ENCODE measurements at places on chromosomes 2 and 18.

DNA sequence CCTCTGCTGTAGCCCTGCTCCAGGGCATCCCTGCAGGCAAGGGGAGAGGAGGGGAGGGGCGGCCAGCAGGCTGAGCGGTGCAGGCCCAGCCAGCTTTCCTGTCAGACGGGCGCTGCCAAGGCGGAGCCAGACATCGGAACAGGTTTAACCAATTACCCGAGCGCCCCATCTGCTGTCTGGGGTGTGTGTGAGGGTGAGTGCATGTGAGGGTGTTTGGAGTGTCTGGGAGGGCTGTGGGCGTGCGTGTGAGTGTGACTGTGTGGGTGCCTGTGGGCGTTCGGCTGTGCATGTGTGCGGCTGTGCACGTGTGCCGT, 20.0 kb downstream of the EMX1 start:
- no peak for DNase-seq

DNA sequence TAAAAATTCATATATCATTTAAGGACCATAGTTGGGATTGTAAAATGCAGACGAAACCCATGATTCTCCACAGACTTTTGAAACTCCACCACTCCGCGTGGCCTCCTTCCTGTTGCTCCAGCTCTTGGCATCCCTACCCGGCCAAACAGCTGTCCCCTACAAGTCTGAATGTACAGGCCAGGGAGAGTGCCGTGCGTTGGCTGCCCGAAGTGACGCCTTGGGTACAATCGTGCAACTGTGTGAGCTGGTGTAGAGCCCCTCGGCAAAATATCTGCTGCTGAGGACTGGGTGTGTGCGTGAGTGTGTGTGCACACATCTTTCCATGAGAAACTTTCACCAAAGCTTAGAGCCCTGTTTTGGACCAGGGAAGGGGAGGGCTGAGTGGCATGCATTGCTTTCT, 43.8 kb upstream of the ZNF516 start:
- DNase-seq, result no peak

DNA sequence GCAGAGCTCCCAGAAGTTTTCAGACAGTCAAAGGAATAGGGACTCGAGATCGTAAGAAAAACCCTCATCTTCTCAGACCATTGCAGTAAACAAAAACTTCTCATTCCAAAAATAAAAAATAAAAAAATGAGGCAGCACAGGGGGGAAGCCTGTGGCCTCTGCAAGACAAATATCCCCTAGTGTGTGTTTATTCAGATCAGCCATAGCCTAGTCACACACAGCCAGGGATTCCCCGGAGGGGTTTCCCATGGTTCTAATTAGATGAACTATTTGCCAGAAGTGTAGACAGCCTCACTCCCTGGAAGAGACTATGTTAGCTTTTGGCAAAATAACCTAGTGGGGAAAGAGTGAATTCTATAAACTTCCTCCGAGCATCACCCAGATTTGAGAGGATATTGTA, 122.9 kb upstream of the KLF7 start:
- DNase-seq, result no peak

GRCh38 chr18:76564117-76564516, 69.1 kb upstream of the ZNF516 start:
- DNase-seq, result no peak

- DNase-seq, result no peak
These were observed 93.4 kb downstream of the PARD3B start for GRCh38 chr2:204638471-204639194.

- no peak for DNase-seq
These were observed 23.8 kb upstream of the YWHAQ start for GRCh38 chr2:9654452-9655100.

DNA sequence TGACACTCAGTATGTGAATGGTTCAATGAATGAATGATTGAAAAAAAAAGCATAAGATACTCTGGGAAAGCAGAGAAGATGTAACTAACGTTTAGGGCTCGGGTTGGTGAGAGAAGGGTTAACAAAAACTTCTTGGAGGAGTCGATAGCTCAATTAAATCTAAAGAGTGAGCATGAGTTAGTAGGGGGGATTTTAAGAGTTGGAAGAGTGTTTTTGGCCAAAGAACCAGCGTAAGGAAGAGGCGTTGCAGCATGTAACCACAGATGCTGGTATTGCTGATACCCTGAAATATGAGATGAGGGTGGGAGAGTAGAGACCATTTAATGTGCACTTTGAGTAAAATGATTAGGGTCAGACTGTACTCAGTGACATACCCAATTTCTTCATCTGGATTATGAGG, 14.5 kb downstream of the ARHGAP28 start:
- DNase-seq, result no peak

DNA sequence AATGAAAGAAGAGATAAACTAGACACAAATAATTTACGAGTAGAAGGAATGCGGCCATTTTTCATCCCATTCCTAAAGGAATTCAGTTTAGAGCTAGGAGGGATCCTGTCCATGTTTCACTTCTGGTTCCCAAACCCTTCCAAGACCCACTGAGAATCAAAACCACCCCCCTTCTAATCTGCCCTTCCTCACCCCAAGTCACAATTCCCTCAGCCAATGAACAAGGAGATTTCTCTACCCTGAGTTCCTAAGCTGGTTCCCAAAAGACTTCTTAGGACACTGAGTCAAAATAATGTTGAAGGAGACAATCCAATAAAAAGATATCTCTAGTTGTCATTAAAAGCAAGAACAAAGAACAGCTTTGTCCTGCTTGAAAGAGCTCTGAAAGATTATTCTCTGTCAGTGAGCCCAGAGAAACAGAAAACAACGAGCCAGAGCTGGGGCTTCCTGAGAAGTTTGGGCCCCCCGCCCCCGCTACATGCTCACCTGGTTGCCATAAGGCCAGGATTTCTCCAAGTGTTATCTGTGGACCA, 45.7 kb downstream of the STK39 start:
- DNase-seq, result no peak

DNA sequence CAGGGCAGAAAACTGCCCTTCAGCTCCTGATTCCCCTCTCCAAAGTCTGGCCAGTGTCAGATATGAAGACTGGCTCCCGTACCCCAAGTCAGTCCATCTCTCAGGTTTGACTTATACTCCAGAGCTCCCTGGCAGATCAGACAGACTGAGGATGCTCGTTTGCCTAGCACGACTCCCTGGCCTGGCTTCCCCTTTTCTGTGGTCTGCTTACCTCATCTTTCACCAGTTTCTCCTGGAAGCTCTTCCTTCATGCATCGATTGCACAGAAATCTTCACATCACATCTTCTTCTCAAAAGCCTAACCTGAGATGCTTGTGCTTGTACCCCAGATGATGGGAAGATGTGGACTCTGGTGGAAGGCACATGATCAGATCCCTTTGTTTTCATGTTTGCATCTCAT, 387.9 kb upstream of the POU3F3 start:
- DNase-seq, result no peak

- DNase-seq, result no peak
These were observed 92.1 kb downstream of the SLC8A1 start for GRCh38 chr2:40359811-40360210.

GRCh38 chr2:143574069-143574468, 444.9 kb downstream of the ARHGAP15 start:
- DNase-seq, result no peak

- DNase-seq, result no peak
These were observed 105.6 kb upstream of the SALL3 start for GRCh38 chr18:78873926-78874500.

- DNase-seq, result no peak
These were observed 487.5 kb downstream of the SUCLG1 start for GRCh38 chr2:83971547-83971946.

GRCh38 chr2:1588978-1589621, 155.2 kb downstream of the PXDN start:
- DNase-seq, result no peak

- DNase-seq, result no peak
These were observed 167.0 kb downstream of the BCL11A start for GRCh38 chr2:60386436-60386835.

GRCh38 chr2:28357948-28358667, 34.5 kb upstream of the FOSL2 start:
- no peak for DNase-seq

DNA sequence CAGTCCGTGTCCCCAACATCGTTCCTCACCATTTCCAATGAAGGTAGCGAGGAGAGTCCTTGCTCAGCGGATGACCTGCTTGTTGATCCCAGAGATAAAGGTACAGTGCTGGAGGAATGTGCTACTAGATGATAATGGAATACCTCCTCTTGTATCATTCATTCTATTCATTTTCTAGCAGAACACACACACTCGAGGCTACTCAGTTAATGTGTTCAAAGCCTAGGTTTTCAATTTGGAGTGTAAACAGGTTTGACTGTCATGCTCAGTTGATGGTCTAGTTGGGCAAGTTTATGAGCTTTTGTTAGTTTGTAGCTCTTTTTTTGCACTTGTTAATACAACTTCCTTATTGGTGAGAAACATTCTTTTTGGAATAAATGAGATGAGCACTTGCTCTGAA, 114.2 kb downstream of the ICA1L start:
- no peak for DNase-seq

GRCh38 chr2:104854498-104855220, 744 bp downstream of the POU3F3 start:
- no peak for DNase-seq

DNA sequence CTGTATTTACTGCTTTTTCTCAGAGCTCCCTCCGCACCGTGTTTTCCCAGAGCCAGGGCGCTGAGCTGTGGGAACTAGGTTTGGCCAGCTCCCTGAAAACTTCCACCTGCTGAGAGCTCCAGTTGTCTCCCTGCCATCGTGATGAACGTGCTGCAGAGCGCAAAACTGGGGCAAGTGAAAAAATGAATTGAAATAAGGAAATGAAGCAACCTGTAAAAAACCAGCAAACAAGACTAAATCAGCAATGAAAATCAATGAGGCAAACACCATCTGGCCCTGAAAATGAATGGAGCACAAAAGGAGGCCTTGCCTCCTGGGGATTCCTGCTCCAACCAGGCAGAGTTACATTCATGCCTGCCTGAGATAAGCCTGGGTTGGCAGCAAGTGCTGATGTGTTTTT, 129.9 kb downstream of the MARCHF4 start:
- DNase-seq, result no peak

DNA sequence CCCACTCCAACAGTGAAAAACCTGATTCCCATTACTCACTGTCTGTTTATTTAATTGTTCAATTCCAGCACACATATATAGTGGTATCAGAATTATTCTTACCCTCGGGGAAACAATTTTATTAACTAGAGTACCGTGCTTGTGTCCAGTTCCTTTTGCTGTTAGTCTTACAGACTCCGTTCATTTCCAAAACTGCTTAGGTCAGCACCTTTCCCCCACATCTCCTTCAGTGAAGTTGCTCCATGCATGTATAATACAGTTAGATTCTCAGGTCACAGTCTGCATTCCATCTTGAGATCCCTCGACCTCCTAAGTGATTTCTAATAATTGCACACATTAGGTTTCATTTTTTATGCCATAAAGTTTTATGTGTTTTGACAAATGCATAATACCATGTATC, 56.3 kb upstream of the ZNF521 start:
- no peak for DNase-seq

DNA sequence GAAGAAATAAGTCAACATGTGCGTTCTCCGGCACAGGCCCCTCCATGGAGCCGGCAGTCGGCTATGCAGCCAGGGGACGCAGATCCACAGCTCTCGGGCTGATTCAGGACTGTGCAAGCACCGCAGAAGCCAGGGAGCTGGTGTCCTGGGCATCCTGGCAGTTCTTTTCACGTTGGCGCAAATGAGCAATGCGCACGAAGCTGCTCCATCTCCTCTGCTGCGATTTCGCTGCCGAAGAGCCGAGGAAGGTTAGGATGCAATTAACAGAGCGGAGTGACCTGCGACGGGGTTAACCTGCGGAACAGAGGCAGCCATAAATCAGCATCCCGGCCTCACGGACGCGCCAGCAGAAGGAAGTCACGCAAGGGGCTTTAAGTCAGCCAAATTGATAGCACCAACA, 107.1 kb upstream of the POU3F3 start:
- DNase-seq, result no peak

DNA sequence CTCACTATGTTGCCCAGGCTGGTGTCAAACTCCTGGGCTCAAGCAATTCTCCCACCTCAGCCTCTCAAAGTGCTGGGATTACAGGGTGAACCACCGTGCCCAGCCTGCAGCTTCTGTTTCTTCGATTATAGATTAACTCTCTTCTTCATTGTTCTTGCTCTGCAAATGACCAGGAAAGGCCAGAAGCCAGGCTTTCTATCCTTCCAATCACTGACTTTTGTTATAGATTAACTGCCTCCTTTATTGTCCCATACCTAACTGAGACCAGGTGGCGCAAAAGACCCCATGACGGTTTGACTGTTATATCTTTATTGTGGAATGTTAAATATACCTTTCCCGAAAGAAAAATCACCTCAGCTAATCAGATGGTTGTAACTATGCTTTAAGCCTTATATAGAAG, 196.9 kb downstream of the MREG start:
- DNase-seq, result no peak

Data from tibial artery (tissue), 4 donors.